ENCODE measurements at places on chromosomes 5 and 9.

DNA sequence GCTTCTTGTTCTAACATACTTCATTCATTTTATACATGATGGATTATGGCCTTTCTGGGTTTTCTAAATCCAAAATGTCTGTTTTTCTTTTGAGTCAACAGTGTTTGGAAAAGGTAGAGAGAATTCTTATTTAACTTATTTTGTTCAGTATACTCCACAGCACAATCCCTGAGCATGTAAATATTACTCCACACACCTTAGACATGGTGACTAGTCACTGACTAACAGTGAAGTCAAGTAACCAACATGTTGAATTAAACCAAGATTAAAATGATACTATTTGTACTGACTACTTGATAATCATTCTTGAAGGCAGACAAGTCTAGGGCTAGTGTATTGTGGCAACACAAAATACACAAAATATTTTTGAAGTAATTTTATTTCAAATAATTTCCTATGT lies 55.0 kb downstream of the HAPLN1 start:
- no peaks in the 10 kb centered on the region for H3K4me1 ChIP-seq
- H3K27me3 ChIP-seq: no peaks in the 10 kb centered on the region

DNA sequence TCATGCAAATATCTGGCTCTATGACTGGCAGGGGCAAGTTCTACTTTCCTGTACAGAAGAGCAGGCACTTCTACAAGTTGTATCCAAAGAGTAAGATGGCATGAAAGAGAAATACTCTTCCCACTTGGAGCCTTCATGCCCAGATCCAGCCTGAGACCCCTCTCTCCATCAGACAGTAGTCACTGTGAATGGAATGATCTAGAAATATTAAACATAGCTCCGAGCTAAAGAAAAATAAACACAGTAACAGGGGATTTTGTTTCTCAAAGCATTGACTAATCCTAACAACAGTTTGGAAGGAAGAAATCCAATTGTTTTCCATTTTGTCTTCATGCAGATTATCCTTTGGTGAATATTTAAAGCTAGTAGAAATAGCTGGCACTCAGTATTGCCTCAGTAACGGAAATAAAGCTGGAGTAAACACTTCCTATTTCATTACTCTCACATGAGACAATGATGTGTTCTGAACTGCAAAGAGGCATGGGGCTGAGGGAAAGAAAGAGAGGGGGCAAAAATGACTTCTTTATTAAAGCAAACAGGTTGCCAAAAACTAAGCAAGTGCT lies 100.0 kb downstream of the SEMA5A start:
- DNase-seq: peak; percentile 19
- no peaks in the 10 kb centered on the region for H3K27me3 ChIP-seq
- peaks cover 14% of the 10 kb centered on the region for H3K4me1 ChIP-seq
- no peak overlapping the region for H3K27ac ChIP-seq

GRCh38 chr9:125416517-125416916 lies 154.9 kb downstream of the GAPVD1 start:
- H3K27ac ChIP-seq: no peak overlapping the region
- H3K27me3 ChIP-seq: no peaks in the 10 kb centered on the region
- no peaks in the 10 kb centered on the region for H3K36me3 ChIP-seq
- no peaks in the 10 kb centered on the region for H3K4me1 ChIP-seq

GRCh38 chr9:98108531-98109031 lies 10.4 kb downstream of the TRIM14 start:
- H3K36me3 ChIP-seq: no peaks in the 10 kb centered on the region
- H3K27me3 ChIP-seq: no peaks in the 10 kb centered on the region
- no peak for DNase-seq

DNA sequence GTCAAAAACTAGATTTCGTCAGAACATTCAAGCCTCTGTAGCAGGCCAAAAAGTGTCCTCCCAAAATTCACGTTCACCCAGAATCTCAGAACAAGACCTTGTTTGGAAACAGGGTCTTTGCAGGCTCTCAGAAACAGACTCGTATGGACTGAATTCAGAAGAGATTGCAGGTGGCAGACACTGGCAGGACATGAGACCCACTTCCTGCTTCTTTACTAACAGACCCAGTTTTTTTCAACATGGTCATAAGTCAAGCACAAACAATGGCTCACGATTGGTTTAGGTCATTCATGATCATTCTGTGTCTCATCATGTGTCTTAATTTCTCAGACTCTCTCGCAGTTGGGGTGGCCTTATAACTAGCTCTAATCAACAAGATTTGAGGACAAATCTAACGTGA lies 5.4 kb upstream of the TENT4A start:
- no peak overlapping the region for H3K27ac ChIP-seq
- H3K4me1 ChIP-seq: peaks cover 25% of the 10 kb centered on the region
- H3K27me3 ChIP-seq: no peaks in the 10 kb centered on the region

GRCh38 chr5:2833556-2833955 lies 82.1 kb upstream of the IRX2 start:
- DNase-seq: no peak
- H3K36me3 ChIP-seq: no peaks in the 10 kb centered on the region
- no peaks in the 10 kb centered on the region for H3K27me3 ChIP-seq
- H3K27ac ChIP-seq: no peak overlapping the region

Measured in GM23248 (cell line).